ENCODE measurements at places on chromosomes 7 and 10.

- H3K4me1 ChIP-seq: no peaks in the 10 kb centered on the region
- no peak overlapping the region for H3K27ac ChIP-seq
- H3K4me3 ChIP-seq: no peak overlapping the region
- no peaks in the 10 kb centered on the region for H3K36me3 ChIP-seq
- DNase-seq: no peak
- H3K27me3 ChIP-seq: no peaks in the 10 kb centered on the region
Observed at GRCh38 chr7:64628721-64629120, 37.2 kb upstream of the ZNF107 start.

GRCh38 chr10:88707429-88708155, 1.5 kb downstream of the LIPK start:
- no peaks in the 10 kb centered on the region for H3K4me1 ChIP-seq
- no peak overlapping the region for H3K4me3 ChIP-seq
- H3K27me3 ChIP-seq: peaks cover 17% of the 10 kb centered on the region
- H3K36me3 ChIP-seq: no peaks in the 10 kb centered on the region
- no peak overlapping the region for H3K27ac ChIP-seq
- DNase-seq: no peak

- H3K27me3 ChIP-seq: no peaks in the 10 kb centered on the region
- DNase-seq: no peak
- peak overlapping the region; percentile 20 for H3K4me3 ChIP-seq
- no peaks in the 10 kb centered on the region for H3K4me1 ChIP-seq
- no peaks in the 10 kb centered on the region for H3K36me3 ChIP-seq
- no peak overlapping the region for H3K27ac ChIP-seq
Observed at GRCh38 chr10:6802759-6803426, 222.8 kb upstream of the PRKCQ start.

GRCh38 chr7:133520248-133520647, 267.4 kb downstream of the EXOC4 start:
- H3K27me3 ChIP-seq: no peaks in the 10 kb centered on the region
- no peak overlapping the region for H3K27ac ChIP-seq
- H3K4me1 ChIP-seq: no peaks in the 10 kb centered on the region

GRCh38 chr7:26860361-26860760, 4.0 kb downstream of the SKAP2 start:
- peaks cover 11% of the 10 kb centered on the region for H3K27me3 ChIP-seq
- no peaks in the 10 kb centered on the region for H3K36me3 ChIP-seq
- H3K4me1 ChIP-seq: peaks cover 11% of the 10 kb centered on the region
- no peak for DNase-seq

- H3K4me1 ChIP-seq: peaks cover 10% of the 10 kb centered on the region
- H3K4me3 ChIP-seq: no peak overlapping the region
- H3K27me3 ChIP-seq: no peaks in the 10 kb centered on the region
- no peak for DNase-seq
Observed at GRCh38 chr7:142436601-142437000, 178.7 kb upstream of the PRSS58 start.

DNA sequence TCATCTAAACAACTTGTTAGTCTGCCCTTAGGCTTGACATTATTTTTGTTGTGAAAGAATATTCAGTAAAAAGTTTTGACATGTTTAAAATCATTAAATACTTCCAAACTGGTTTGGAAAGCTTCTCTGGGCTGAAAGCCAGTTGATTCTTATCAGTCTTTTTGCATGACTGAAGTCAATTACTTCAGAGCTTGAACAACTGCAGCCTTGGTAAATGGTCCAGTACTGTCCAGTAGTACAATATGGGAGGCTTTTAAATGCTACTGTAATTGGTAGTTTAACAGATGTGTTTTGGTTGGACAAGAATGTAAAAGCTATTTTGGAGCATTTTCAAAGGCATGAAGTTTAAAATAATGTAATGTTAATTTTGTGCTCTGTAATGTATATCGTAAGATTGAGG, 103.4 kb downstream of the SDK1 start:
- no peaks in the 10 kb centered on the region for H3K4me1 ChIP-seq
- no peak for DNase-seq
- H3K36me3 ChIP-seq: no peaks in the 10 kb centered on the region
- H3K27me3 ChIP-seq: no peaks in the 10 kb centered on the region
- no peak overlapping the region for H3K4me3 ChIP-seq

DNA sequence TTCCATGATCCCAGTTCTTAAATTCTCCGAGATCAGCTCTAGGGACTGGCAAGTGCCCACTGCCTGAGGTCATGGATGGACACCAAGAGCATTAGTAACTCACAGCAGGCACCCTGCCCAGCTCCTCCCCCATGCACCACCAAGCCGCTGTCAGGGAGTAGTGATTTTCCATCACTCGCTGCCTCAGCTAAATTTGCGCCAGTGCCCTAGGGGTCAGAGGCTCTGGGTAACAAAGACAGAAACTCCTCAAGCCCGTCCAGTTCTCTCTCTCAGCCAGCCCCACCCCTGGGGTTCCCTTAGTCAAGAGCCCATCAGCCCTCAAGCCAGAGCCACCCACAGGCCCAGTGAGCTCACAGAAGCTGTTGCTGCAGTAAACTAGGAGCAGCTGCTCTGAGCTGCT, 30.0 kb downstream of the PAX2 start:
- H3K4me1 ChIP-seq: peaks cover 10% of the 10 kb centered on the region
- no peak overlapping the region for H3K4me3 ChIP-seq
- H3K36me3 ChIP-seq: no peaks in the 10 kb centered on the region
- no peak for DNase-seq
- H3K27me3 ChIP-seq: no peaks in the 10 kb centered on the region

- no peaks in the 10 kb centered on the region for H3K4me1 ChIP-seq
- no peak overlapping the region for H3K27ac ChIP-seq
- no peak for DNase-seq
- H3K36me3 ChIP-seq: no peaks in the 10 kb centered on the region
- no peak overlapping the region for H3K4me3 ChIP-seq
Observed at GRCh38 chr10:61815496-61815895, 86.0 kb upstream of the ARID5B start.

DNA sequence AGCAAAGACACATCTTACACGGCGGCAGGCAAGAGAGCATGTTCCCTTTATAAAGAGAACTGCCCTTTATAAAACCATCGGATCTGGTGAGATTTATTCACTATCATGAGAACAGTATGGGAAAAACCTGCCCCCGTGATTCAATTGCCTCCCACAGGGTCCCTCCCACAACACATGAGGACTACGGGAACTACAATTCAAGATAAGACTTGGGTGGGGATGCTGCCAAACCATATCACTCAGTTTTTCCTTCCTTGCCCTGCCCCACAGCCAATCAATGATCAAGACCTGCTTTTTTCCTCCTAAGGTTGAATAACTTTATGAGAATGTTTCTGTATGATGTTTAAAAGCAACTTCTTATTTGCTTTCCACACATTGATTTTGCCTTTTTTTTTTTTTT, 3.1 kb upstream of the PTPRE start:
- H3K27ac ChIP-seq: no peak overlapping the region
- no peak for DNase-seq
- H3K27me3 ChIP-seq: peaks cover 10% of the 10 kb centered on the region
- no peaks in the 10 kb centered on the region for H3K4me1 ChIP-seq
- no peak overlapping the region for H3K4me3 ChIP-seq

DNA sequence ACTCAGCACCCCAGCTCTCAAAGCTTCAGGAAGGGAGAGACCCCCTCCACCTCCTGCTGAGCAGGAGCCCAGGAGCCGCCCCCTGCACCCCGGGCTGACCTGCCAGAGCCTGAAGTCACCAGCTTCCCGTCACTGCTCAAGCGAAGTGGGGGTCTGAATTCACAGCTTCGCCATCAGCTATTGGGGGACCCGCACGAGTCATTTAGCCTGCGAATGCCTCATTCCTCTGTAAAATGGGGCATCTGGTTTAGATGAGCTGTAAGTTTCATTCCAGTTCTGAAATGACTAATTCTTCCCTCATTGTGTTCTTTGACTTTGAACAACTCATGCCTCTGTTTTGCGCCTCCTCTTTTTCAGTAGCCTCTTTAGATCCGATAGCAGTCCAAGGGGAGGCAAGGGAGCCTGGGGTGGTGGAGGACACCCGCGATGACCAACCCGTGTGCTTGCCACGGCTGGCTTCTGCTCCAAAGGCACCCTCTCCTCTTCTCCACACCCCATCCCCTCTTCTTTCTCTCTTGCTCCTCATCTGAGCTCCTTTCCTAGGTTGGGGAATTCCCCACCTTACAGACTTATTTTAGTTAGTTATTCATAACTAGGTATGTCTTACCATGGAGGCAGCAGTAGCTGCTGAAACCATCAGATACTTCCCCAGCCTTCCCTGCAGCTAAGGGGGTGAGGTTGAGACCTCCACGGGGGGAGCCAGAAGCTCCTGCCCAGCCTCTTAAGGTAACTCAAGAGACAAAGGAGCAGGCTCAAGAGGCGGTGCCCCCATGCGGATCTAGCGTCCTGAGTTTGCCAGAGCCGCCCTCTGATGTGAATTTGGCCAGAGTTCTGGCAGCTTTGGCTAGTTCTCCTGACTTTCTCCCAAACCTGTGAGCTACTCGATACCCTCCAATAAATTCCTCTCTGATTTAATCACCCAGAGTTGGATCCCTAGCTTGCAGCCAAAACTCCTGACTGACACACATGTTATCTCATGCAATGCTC, 47.7 kb downstream of the RBM17 start:
- H3K27me3 ChIP-seq: no peaks in the 10 kb centered on the region
- H3K4me3 ChIP-seq: no peak overlapping the region
- no peak overlapping the region for H3K27ac ChIP-seq
- peaks cover 10% of the 10 kb centered on the region for H3K4me1 ChIP-seq
- no peak for DNase-seq
- no peaks in the 10 kb centered on the region for H3K36me3 ChIP-seq

DNA sequence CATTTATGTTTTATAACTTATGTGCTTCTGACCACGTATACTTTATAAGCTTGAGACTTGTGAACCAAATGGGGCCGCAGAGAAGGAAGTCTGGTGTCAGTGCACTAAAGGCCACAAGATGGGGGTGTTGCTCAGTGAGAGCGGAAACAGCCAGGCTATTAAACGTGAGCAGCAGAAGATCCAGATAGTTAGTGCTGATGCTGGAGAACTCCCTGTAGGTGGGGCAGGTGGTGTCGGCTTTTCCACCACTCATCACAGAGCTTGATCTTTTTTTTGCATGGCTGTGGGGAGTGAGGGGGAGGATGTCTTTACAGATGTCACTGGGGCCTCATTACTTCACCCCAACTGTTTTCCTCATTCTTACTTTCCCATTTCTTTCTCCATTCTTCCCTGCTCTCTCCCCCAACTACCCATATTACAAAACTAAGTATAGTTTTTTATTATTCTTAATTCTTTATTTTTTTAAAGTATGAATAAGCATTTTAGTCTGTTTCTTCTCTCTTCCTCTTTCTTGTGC, 34.7 kb downstream of the ACADSB start:
- no peaks in the 10 kb centered on the region for H3K27me3 ChIP-seq
- peak; percentile 70 for DNase-seq
- no peak overlapping the region for H3K4me3 ChIP-seq
- H3K27ac ChIP-seq: no peak overlapping the region

DNA sequence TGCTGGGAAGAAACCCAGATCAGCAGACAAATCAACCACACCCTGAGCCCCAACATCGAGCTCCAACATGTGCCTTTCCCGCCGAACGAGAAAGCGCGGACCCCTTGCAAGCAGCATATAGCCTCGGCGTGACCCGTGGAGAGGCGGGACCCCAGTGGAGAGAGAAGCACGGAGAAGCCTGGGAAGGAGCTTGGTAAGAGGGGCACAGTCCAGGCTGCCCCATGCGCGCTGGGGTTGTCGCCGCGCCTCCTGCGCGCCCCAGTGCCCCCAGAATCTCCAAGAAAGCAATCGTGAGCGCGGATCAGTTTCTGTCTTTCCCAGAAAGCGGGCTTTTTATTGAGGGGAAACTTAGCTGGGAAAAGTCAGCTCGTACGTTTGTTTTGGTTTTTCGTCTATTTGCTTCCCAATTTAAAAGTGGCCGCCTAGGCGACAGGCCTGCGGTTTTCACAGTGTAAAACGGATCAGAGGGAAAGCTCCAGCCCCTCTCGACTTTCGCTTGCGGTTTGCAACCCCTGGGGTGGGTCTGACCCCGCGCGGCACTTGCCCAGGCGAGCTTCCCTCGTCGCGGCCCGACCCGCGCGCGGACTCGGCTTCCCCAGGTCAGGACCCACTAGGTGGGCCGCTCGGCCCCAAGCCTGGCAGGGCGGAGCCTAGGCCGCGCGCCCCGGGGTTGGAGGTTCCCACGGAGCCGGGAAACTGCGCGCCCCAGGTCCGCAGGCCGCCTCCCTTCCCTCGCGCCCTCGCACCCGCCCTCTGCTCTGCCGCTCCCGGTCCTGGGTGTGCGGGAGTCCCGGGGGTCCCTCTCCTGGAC, 31.1 kb downstream of the SKIDA1 start:
- H3K27ac ChIP-seq: no peak overlapping the region
- H3K36me3 ChIP-seq: no peaks in the 10 kb centered on the region
- DNase-seq: peak; percentile 79
- H3K4me3 ChIP-seq: peak overlapping the region; percentile 73

GRCh38 chr7:1360521-1360971, 98.7 kb downstream of the MICALL2 start:
- no peaks in the 10 kb centered on the region for H3K4me1 ChIP-seq
- no peak for DNase-seq
- H3K4me3 ChIP-seq: no peak overlapping the region
- H3K27ac ChIP-seq: no peak overlapping the region

GRCh38 chr10:34746094-34746493, 69.0 kb downstream of the PARD3 start:
- H3K4me3 ChIP-seq: no peak overlapping the region
- no peak for DNase-seq
- no peak overlapping the region for H3K27ac ChIP-seq
- no peaks in the 10 kb centered on the region for H3K36me3 ChIP-seq

DNA sequence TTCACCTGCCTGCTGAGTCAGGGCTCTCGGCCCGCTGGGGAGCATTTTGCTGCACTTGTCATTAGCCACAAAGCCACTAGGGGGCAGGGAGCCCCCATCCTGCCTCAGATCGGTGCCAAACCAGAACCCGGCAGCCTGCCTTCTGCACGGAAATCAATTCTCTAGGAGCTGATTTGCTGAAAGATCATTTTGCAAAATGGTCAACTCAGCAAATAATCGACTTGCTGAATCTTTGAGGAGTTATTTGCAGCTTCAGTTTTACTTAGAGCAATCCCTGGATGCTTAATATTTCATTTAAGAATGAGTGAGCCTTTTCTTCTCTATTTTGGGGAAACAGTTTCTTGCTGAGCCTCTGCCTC, 1.7 kb upstream of the GIMAP8 start:
- peak; percentile 47 for DNase-seq
- H3K27ac ChIP-seq: no peak overlapping the region
- no peak overlapping the region for H3K4me3 ChIP-seq
- peaks cover 3% of the 10 kb centered on the region for H3K4me1 ChIP-seq
- peaks cover 6% of the 10 kb centered on the region for H3K27me3 ChIP-seq
- H3K36me3 ChIP-seq: no peaks in the 10 kb centered on the region

DNA sequence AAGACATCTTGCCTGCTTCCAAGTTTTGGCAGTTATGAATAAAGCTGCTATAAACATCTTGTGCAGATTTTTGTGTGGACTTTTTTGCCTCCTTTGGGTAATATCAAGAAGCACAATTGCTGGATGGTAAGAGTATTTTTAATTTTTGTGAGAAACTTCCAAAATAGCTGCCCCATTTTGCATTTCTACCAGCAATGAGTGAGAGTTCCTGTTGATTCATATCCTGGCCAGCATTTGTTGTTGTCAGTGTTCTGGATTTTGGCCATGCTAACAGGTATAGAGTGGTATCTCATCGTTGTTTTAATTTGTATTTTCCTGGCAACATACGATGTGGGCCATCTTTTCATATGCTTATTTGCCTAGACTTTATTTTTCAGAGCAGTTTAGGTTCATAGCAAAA, 53.9 kb downstream of the BTAF1 start:
- H3K36me3 ChIP-seq: peaks cover 4% of the 10 kb centered on the region
- no peak overlapping the region for H3K4me3 ChIP-seq
- DNase-seq: no peak
- H3K27me3 ChIP-seq: no peaks in the 10 kb centered on the region
- no peak overlapping the region for H3K27ac ChIP-seq

GRCh38 chr10:110773693-110774068, 98.0 kb upstream of the PDCD4 start:
- H3K27me3 ChIP-seq: no peaks in the 10 kb centered on the region
- no peak overlapping the region for H3K4me3 ChIP-seq
- no peaks in the 10 kb centered on the region for H3K36me3 ChIP-seq
- DNase-seq: no peak
